Activated T-helper 17 cell treated with anti-CD3 and anti-CD28 coated beads, Interleukin-2, amount 50 U/mL, for 72 hours (primary cell): ENCODE measurements at places on chromosomes 11 and 22. TPM values are rescaled to one million over a fixed set of nuclear protein-coding genes. Genes with fewer than 3 reads are reported as not detected.
A peak's percentile ranks its signal among the peaks of the same experiment; 100 is the strongest.

- ATAC-seq: no peak
These were observed 1758.2 kb upstream of the RAG2 start for GRCh38 chr11:38356255-38356654.

WBP2NL gene
- total RNA-seq: 0.50 TPM

DNAJC4 gene
- 19.9 TPM for total RNA-seq

GRM5 gene
- not detected for total RNA-seq

DNA sequence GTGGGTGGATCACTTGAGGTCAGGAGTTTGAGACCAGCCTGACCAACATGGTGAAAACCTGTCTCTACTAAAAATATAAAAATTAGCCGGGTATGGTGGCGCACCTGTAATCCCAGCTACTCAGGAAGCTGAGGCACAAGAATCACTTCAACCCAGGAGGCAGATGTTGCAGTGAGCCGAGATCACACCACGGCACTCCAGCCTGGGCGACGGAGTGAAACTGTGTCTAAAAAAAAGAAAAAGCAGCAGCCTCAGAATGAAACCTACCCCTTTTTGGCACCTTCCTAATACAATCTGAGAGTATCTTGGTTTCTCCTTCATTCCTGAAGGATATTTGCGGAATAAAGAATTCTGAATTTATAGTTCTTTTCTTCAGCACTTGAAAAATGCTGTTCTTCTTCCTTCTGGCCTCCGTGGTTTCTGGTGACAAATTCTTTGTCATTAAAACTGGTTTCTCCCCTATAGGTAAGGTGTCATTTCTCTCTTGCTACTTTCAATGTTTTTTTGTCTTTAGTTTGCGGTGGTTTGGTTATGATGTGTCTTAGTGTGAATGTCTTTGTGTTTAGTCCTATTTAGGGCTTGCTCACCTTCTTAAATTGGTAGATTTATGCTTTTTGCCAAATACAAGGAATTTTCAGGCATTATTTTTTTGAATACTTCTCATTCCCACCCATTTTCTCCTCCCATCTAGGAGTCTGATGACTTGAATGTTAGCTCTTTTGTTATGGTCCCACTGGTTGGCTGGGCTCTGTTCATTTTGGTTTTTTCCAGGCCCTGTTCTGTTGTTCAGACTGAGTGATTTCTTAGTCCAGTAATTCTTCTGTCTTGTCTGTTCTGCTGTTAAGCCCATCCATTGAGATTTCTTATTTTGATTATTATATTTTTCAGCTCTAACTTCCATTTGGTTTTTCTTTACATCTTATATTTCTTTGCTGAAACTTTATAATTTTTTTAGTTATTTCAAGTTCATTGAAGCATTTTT lies 15.4 kb downstream of the ASRGL1 start:
- peak; percentile 98 for ATAC-seq

- ATAC-seq: no peak
These were observed 1.7 kb downstream of the RPS19BP1 start for GRCh38 chr22:39530692-39531331.

DNA sequence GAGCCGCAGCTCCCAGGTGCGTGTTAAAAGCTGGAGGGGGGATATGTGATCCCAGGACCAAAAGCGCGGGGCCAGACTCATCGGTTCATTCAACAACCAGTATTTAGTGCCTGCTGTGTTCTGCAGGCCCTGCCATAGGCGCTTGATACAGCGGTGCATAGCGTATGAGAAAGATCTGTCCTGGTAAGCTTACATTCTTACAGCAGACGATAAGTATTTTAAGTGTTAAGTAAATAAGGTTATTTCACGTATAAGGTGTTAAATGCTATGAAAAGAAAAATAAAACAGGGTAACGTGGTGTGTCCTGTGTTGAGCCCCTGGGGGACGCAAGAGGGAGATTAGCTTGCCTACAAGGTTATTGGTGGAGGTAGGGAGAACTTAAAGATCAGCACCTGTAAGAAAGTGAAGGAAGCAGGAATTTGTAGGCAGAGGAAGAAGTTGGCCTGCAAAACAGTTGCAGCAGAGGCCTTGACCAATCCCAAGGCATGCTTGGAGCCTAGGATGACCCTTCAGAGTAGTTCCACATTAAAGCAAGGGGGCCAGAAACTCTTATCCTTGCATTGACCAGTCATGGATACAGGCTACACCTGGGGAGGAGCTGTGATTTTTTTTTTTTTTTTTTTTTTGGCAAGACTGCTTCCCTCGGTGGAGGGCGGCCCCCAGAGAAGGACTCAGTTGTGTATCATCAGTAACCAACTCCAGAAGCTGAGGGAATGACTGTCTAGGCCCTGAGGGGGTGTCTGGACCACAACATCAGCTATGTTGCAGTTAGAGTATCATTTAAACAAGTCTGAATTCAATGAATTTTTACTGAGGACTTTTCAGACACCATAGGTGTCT lies 487 bp upstream of the LIPT2 start:
- no peak for ATAC-seq

GRCh38 chr11:80727315-80727714 lies 1286.5 kb upstream of the TENM4 start:
- ATAC-seq: no peak

GRCh38 chr11:95556342-95557163 lies 233.0 kb downstream of the FAM76B start:
- peak; percentile 93 for ATAC-seq

UBQLNL gene
- not detected for total RNA-seq

CARD18 gene
- total RNA-seq: not detected

GRCh38 chr22:32414191-32414590 lies 2.1 kb upstream of the RTCB start:
- no peak for ATAC-seq

APOL4 gene
- total RNA-seq: 0.56 TPM

- no peak for ATAC-seq
These were observed 51.2 kb upstream of the ELF5 start for GRCh38 chr11:34564807-34565241.

GRCh38 chr22:38081941-38082828 lies 1.8 kb downstream of the SLC16A8 start:
- peak; percentile 30 for ATAC-seq

GRCh38 chr11:116993599-116993998 lies 104.6 kb downstream of the SIK3 start:
- peak; percentile 32 for ATAC-seq

- ATAC-seq: no peak
These were observed 119.4 kb upstream of the CLPB start for GRCh38 chr11:72553706-72554105.

GRCh38 chr22:47397673-47398072 lies 635.2 kb downstream of the TBC1D22A start:
- ATAC-seq: no peak

SSTR3 gene
- 16.2 TPM for total RNA-seq

GRCh38 chr11:100827934-100828661 lies 141.0 kb downstream of the ARHGAP42 start:
- ATAC-seq: no peak

HPX gene
- total RNA-seq: 0.58 TPM

DAGLA gene
- 0.13 TPM for total RNA-seq

NUCB2 gene
- total RNA-seq: 39.0 TPM

OSM gene
- total RNA-seq: 88.6 TPM

DNA sequence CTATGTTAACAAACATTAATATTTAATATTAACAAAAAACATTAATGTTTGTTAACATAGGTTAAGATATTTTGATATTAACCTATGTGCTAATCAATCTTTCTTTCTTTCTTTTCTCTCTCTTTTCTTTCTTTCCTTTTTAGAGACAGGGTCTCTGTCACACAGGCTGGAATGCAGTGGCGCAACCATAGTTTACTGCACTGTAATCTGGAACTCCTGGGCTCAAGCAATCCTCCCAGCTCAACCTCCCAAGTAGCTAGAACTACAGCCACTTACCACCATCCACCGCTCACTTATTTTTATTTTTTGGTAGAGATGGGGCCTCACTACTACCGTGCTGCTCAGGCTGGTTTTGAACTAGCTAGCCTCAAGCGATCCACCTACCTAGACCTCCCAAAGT lies 13.2 kb downstream of the SIK3 start:
- ATAC-seq: no peak

THRSP gene
- total RNA-seq: not detected

DNA sequence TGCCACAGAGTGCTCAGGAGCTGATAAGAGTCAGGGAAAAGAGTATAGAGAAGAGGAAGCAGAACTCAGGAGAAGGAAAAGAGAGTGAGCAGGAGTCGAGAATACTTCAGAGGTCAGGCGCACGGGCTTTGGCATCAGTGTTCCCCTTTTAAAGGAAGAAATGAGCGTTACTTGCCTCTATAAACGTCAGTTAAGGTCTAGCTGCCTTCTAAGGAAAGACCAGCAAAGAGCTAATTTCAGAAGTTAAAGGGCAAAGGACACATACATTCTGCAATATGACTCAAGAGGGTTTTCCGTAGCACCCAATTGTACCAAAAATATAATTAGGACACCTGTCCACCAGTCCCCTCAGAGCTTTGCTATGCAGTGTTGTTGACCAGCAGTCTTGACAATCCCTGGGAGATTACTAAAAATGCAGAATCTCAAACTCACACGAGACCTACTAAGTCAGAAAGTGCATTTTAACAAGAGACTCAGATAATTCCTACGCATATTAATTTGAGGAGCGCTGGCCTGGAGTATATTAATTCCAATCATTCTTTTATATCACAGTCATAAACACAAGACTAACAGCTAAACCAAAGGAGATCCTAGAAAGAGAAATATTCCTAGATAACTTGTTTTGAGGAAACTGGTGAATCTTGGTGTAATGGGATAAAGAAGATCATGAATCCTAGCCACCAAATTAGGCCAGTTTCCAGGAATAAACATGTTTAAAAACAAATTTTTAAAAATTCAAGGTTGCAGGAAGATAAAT lies 249.0 kb downstream of the CADM1 start:
- no peak for ATAC-seq

- ATAC-seq: peak; percentile 86
These were observed at the start of gene ZBED4 for GRCh38 chr22:49852898-49853894. Gene ZBED4, plus strand, starts transcription at chr22:49853844. Its CDS starts 29,819 bp downstream, at chr22:49883663.

OR51B4 gene
- total RNA-seq: not detected

- no peak for ATAC-seq
These were observed 13.5 kb downstream of the SLC43A1 start for GRCh38 chr11:57501953-57502352.

DNA sequence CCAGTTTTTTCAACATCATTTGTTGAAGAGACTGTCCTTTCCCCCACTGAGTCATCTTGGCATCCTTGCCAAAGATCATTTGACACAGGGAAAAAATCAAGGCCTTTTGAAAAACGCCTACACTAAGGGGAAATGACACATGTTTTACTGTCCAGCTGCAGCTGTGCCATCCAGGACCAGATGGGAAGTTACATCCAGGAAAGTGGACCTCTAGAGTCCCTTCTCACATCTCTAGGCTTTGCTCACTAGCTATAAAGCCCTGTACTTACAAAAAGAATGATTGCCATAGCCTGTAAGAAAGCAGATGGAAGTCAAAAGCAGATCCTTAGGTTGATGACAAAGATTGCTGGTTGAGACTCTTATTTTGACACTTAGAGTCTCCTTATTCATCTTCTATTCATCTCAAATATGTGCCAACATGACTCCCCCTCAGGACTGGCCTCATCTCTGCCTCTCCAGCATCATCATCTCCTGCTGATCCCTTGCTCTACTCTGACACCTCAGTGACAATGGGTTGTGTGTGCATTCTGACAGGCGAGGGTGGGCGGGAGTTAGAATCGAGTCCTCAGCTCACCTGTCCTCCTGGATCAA lies 22.8 kb downstream of the OSBP2 start:
- peak; percentile 78 for ATAC-seq

- ATAC-seq: no peak
These were observed 2.0 kb downstream of the WT1 start for GRCh38 chr11:32433101-32433913.

MMP10 gene
- total RNA-seq: not detected

GRCh38 chr11:107740271-107740670 lies 28.4 kb upstream of the SLN start:
- ATAC-seq: no peak

- no peak for ATAC-seq
These were observed 155.2 kb upstream of the ZC3H12C start for GRCh38 chr11:109937968-109938367.

CHRDL2 gene
- total RNA-seq: not detected

- no peak for ATAC-seq
These were observed 56.1 kb downstream of the IGLL5 start for GRCh38 chr22:22943521-22944267.

LRRC56 gene
- 4.4 TPM for total RNA-seq

OR4A16 gene
- total RNA-seq: not detected

SLC5A12 gene
- not detected for total RNA-seq

CALCA gene
- total RNA-seq: not detected

- no peak for ATAC-seq
These were observed 99.6 kb upstream of the RTL6 start for GRCh38 chr22:44597616-44598015.

TNNT3 gene
- 26.2 TPM for total RNA-seq

EFEMP2 gene
- total RNA-seq: 11.5 TPM

- no peak for ATAC-seq
These were observed 420.0 kb downstream of the MN1 start for GRCh38 chr22:27381552-27381951.

- peak; percentile 72 for ATAC-seq
These were observed 6.0 kb upstream of the SUSD2 start for GRCh38 chr22:24175160-24175808.

ABTB2 gene
- 0.45 TPM for total RNA-seq

DNA sequence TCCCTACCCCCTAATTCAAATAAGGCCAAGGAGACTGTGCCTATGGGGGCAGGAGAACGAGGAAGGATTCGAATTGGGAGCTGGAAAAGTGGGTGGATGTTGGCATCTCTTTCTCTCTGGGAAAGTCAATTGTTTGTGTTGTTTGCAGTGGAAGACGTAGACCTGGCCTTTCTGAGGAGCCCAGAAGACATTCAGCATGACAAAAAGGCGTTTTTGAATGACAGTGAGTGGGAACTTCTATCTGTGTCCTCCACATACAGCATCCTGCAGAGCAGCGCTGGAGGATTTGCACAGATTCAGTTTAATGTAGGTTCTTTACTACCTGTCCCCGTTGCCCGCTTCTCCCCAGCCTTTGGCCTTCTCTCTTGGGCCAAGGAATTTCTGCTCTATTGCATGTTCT lies 28.2 kb downstream of the HTR3B start:
- no peak for ATAC-seq

DNA sequence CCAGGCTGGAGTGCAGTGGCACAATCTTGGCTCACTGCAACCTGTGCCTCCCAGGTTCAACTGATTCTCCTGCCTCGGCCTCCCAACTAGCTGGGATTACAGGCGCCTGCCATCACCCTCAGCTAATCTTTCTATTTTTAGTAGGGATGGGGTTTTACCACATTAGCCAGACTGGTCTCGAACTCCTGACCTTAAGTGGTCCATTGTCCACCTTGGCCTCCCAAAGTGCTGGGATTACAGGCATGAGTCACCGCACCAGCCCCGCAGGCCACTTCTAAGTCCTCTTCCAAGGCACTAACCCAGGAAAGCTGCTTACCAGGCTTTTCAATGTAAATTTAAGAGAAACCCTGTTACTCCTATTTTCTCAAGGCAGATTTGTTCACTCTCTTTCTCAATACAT lies 50.4 kb downstream of the DENND5A start:
- no peak for ATAC-seq

SLCO2B1 gene
- 0.26 TPM for total RNA-seq
